ENCODE measurements at places on chromosomes 16 and 17.

DNA sequence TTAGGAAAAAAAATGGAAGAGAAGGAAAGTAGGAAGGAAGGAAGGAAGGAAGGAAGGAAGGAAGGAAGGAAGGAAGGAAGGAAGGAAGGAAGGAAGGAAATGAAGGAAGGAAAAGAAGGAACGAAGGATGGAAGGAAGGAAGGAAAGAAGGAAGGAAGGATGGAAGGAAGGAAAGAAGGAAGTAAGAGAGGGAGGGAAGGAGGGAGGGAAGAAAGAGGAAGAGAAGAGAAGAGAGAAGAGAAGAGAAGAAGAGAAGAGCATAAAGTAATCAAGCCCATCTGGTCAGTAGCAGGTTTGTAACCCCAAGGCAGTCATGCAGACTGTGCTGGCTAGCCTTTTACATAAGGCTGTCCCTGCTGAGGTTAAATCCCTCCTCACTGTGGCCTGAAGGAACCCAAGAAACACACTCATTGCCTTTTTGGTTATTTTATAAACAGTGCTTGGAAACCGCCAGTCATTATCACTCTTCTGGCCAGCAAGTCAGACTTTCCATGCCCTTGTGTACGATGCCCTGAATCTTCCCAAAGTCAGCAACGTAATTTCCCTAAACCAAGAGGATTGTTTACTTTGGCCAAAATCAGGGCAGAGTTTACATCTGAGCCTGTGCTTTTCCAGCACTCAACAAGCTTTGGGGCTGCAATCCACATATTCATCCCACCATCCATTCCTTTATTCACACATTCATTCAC lies 409.6 kb upstream of the MAF start:
- no peaks in the 10 kb centered on the region for H3K4me1 ChIP-seq
- H3K4me3 ChIP-seq, result no peak overlapping the region
- DNase-seq, result no peak
- H3K36me3 ChIP-seq, result no peaks in the 10 kb centered on the region

- H3K27me3 ChIP-seq, result no peaks in the 10 kb centered on the region
- no peaks in the 10 kb centered on the region for H3K4me1 ChIP-seq
- DNase-seq, result no peak
- H3K27ac ChIP-seq, result no peak overlapping the region
- H3K36me3 ChIP-seq, result no peaks in the 10 kb centered on the region
- no peak overlapping the region for H3K4me3 ChIP-seq
These were observed 46.7 kb downstream of the CYB5B start for GRCh38 chr16:69471121-69471520.

- no peak overlapping the region for H3K27ac ChIP-seq
- H3K36me3 ChIP-seq, result no peaks in the 10 kb centered on the region
- H3K4me1 ChIP-seq, result no peaks in the 10 kb centered on the region
- no peaks in the 10 kb centered on the region for H3K27me3 ChIP-seq
- no peak overlapping the region for H3K4me3 ChIP-seq
These were observed 5.3 kb downstream of the DUSP14 start for GRCh38 chr17:37494971-37495370.

DNA sequence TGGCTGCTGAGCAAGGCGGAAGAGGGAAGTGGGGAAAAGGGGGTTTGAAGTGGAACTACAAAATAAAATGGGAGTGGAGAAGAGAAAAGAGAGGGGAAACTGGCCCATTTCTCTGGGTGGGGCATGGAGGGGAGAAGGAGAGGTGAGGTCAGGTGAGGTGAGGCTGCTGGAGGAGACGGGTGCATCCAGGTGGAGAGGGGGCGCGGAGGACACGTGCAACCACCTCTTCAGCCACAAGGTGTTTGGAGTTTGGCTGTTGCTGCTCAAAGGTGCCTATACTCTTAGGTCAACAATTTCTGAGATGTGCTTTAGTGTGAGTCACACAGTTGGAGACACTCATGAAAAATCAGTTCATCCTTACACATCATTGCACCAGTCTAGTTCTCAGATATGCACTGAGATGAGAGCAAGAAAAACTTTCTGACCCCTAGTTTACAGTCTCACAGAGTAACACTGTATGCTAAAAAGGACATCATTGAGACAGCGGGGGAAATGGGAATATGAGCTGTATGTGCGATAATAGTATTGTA lies 4.8 kb downstream of the SLC6A4 start:
- no peak for DNase-seq
- H3K36me3 ChIP-seq, result no peaks in the 10 kb centered on the region
- H3K4me1 ChIP-seq, result no peaks in the 10 kb centered on the region
- H3K4me3 ChIP-seq, result no peak overlapping the region
- H3K27me3 ChIP-seq, result no peaks in the 10 kb centered on the region

- peak overlapping the region; percentile 82 for H3K4me3 ChIP-seq
- DNase-seq, result peak; percentile 19
- H3K27ac ChIP-seq, result peak overlapping the region; percentile 47
These were observed 521 bp downstream of the ATMIN start for GRCh38 chr16:81035975-81036750.

- no peaks in the 10 kb centered on the region for H3K27me3 ChIP-seq
- H3K36me3 ChIP-seq, result no peaks in the 10 kb centered on the region
- no peak overlapping the region for H3K4me3 ChIP-seq
- DNase-seq, result no peak
- peaks cover 11% of the 10 kb centered on the region for H3K4me1 ChIP-seq
These were observed 22.7 kb upstream of the TMEM101 start for GRCh38 chr17:44037471-44037870.

GRCh38 chr16:31108035-31108793 lies at the start of gene BCKDK:
BCKDK (plus strand) TSS chr16:31108386; CDS start chr16:31109224, 838 bp downstream.
- DNase-seq, result peak; percentile 63
- H3K4me3 ChIP-seq, result peak within 1 kb of the TSS; percentile 82
- H3K27ac ChIP-seq, result peak within 1 kb of the TSS; percentile 86
- H3K4me1 ChIP-seq, result peaks cover 6% of the 10 kb centered on the region
- H3K27me3 ChIP-seq, result no peaks in the 10 kb centered on the region

DNA sequence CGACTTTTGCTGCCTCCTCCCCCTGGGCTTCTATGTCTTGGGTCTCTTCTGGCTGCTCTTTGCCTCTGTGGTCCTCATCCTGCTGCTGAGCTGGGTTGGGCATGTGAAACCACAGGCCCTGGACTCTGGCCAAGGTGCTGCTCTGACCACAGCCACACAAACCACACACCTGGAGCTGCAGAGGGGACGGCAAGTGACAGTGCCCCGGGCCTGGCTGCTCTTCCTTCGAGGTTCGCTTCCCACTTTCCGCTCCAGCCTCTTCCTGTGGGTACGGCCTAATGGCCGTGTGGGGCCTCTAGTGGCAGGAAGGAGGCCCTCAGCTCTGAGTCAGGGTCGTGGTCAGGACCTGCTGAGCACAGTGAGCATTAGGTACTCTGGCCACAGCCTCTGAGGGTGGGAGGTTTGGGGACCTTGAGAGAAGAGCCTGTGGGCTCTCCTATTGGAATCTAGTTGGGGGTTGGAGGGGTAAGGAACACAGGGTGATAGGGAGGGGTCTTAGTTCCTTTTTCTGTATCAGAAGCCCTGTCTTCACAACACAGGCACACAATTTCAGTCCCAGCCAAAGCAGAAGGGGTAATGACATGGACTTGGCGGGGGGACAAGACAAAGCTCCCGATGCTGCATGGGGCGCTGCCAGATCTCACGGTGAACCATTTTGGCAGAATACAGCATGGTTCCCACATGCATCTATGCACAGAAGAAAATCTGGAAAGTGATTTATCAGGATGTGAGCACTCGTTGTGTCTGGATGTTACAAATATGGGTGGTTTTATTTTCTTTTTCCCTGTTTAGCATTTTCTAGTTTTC lies 2.3 kb downstream of the GP1BA start:
- DNase-seq, result no peak
- no peaks in the 10 kb centered on the region for H3K36me3 ChIP-seq

DNA sequence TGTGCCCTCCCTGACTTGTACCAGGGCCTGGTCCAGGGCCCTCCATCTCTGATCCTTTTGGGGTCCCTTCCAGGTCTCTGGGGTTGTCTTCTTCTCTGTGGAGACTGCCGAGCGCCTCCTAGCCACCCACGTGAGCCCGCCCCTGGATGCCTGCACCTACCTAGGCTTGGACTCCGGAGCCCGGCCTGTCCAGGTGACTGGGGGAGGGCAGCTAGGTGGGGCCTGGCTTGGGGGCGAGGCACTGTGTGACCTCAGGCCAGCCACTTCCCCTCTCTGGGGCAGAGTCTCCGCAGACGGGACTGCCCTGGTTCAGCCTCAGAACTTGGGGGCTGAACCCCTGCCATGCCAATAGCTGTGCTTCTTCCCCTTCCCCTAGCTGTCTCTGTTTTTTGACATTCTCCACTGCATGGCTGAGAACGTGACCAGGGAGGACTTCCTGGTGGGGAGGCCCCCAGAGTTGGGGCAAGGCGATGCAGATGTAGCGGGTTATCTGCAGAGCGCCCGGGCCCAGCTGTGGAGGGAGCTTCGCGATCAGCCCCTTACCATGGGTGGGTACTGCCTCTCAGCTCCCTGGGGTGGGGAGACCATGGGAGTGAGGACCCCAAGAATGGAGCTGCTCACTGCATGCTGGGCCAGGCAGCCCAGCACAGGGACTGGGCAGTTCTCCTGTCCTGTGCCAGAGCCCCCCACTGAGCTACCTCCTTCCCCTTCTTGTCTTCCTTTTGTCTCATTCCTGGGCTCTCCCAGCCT lies 14.6 kb downstream of the FCSK start:
- no peak overlapping the region for H3K27ac ChIP-seq
- no peak overlapping the region for H3K4me3 ChIP-seq
- H3K36me3 ChIP-seq, result no peaks in the 10 kb centered on the region
- no peak for DNase-seq

GRCh38 chr16:28189245-28189644 lies 22.5 kb downstream of the XPO6 start:
- H3K4me1 ChIP-seq, result peaks cover 6% of the 10 kb centered on the region
- no peaks in the 10 kb centered on the region for H3K36me3 ChIP-seq
- no peak for DNase-seq
- no peak overlapping the region for H3K4me3 ChIP-seq
- no peak overlapping the region for H3K27ac ChIP-seq
- no peaks in the 10 kb centered on the region for H3K27me3 ChIP-seq

DNA sequence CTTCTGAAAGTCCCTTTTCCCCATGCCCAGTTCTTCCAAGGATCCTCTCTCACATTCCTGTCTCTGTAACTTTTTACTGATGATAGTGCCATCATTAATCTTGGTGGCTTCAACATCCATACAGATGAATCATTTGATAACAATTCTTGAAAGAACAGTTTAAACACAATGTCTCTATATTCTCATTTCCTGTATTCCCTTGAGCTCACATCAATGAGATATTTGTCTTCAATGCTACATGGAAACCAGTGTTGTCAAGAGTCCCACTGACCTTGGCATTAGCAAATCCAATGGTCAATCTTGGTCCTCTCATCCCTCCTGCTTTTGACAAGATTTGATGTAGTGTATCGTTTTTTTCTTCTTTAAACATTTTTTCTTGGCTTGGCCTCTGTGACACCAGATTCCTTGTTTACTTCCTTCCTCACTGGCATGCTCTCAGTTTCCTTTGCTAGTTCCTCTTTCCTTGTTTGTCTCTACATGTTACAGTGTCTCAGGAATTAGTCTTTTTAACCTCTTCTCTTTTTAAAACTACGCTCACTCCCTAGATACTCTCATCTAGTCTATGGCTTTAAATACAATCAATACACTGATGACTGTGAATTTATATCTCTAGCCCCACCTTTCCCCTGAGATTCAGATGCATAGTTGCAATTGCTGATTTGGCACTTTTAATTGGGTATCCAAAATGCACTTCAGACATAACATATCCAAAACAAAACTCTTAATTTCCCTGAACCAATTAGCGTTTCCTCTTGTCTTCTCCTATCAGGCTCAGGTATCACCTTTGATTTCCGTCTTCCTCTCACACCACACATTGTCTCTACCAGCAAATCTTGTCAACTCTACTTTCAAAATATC lies 134.0 kb downstream of the MYO1D start:
- H3K27ac ChIP-seq, result no peak overlapping the region
- no peak for DNase-seq
- H3K36me3 ChIP-seq, result no peaks in the 10 kb centered on the region
- H3K27me3 ChIP-seq, result no peaks in the 10 kb centered on the region
- no peaks in the 10 kb centered on the region for H3K4me1 ChIP-seq

DNA sequence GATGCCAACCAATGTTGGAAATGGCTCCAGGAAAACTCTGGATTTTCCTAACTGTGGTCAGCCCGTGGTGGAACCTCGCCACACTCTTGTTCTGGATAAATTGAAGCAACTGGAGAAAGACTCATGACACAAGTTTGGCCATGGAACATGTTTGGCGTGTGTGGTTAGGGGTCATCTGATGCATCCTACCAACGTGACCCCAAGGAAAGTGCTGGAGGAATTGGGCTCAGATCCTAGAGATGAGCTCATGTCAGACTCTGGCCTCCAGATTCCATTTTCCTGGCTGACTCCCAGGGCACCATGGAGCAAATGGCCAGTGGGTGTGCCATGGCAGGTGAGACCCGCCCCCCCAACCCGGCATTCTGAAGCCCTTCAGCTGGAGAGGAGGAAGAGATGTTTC lies 58.5 kb downstream of the CACNG5 start:
- H3K4me1 ChIP-seq, result no peaks in the 10 kb centered on the region
- no peak for DNase-seq
- no peak overlapping the region for H3K4me3 ChIP-seq
- H3K36me3 ChIP-seq, result no peaks in the 10 kb centered on the region
- H3K27me3 ChIP-seq, result no peaks in the 10 kb centered on the region
- no peak overlapping the region for H3K27ac ChIP-seq

DNA sequence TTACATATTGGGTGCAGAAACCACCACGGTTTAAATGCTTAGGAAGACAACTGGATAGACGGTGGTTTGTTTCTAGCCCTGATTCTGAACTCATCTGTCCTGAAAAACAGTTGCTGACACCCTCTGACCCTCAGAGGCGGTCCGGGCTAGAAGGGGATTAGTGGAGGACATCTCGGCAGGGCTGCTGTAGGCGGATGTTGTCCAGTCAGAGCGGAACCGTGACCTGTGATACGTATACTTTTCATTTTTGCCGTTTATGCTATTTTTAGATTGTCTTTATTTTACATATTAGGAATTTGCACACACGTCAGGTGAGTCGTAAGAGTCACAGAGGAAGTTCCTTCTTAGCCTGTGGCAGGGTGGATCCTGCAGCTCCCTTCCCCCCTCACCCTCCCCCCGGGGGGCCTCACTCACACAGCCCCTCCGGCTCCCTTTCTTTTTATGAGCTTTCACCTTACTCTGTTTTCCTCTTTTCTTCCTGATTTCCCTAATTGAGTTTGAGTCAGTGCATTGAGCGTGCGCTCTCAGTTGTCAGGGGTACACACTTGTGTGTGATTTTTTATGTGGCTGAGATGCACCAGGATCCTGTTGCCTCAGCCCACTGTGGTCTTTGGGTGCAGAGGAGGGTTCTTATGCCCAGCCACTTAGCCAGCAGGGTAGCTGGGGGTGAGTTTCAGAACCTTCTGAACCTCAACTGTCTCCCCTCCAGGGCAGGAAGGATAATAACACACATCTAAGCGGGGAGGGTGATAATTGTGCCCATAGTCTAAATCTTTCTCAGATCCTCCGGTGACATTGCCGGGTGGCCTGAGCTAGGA lies 211.1 kb upstream of the CHMP6 start:
- peak overlapping the region; percentile 78 for H3K27ac ChIP-seq
- peak; percentile 49 for DNase-seq
- H3K4me3 ChIP-seq, result no peak overlapping the region

All from uterus (tissue), 4 donors.